Stimulated activated CD8-positive, alpha-beta memory T cell treated with anti-CD3 and anti-CD28 coated beads, Interleukin-4, amount 100 ng/mL, for 24 hours (primary cell): ENCODE measurements at places on chromosomes 4 and X.

GRCh38 chrX:131778269-131779218 lies 234.7 kb downstream of the OR13H1 start:
- DNase-seq, result peak; percentile 41

GRCh38 chr4:57462843-57463242 lies 352.7 kb upstream of the IGFBP7 start:
- no peak for DNase-seq

DNA sequence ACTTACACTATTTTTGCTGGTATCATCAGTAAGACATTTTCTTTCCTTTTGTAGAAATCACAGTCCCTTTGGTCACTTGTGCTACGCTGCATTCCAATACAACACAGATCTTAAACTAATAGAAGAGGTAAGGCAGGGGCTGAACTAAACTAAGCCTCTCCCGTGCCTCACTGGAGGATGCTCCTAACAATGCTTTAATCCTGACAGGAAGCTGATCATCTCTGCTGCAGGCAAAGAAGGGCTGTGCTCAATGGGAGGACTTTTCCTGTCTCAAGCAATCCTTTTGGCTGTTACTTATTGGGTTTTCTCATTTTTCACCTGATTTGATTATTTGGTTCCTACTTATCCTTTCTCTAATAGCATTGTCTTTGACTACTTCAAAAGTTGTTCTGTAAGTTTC lies 583.1 kb downstream of the INPP4B start:
- no peak for DNase-seq

DNA sequence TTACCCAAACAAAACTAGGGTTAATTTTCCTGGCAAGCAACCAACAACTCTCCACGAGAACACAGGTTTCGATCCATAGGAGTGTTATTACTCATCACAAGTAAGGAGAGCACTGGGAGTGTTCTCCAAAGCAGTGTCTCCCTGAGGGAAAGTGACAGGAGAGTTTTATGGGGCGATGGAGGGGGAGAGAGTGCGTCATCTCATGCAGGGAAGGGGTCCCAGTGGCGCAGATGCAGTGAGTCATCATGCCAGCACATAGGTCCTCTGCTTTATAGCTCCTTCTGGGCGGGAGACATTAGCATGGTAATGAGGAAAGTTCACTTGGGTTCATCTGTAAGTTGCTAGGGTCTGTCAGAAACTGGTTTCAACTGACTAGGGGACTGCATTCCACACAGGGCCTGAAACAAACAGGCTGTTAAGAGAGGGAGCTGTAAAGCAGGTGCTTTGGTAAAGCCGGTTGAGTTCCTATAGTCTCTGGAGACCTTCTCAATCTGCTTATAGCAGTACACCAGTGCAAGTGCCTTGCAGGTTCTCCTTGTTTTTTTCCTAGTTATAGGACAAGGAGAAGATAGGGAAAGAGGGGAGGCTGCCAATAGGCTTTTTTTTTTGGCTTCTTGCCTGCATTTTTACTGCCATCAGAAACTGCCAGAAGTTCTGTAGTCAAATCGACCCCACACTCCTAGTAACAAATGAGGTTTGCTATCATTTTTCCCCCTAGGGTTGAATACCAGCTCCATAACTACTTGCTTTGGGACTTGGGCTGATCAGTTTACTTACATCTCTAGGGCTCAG lies 12.8 kb upstream of the BOD1L1 start:
- no peak for DNase-seq

DNA sequence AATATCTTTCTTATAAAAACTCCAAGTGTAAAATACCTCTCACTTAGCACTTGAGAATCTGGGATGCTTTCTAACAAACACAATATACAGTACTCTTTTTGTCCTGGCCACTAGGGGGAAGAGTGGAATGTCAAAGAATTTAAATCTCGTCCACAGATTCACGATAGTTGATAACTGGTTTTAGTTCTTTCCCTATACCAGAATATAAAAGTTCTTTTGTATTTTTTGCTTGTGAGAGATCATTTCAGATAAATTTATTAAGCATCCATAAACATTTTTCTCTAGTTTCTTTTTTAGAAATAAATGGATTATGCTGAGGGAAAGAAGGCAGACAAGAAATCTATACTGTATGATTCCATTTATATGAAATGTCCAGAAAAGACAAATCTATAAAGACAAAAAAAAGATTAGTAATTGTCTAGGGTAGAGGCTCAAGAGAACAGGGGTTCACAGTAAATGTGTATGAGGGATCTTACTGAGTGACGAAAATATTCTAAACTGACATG lies 50.4 kb downstream of the MGARP start:
- no peak for DNase-seq

DNA sequence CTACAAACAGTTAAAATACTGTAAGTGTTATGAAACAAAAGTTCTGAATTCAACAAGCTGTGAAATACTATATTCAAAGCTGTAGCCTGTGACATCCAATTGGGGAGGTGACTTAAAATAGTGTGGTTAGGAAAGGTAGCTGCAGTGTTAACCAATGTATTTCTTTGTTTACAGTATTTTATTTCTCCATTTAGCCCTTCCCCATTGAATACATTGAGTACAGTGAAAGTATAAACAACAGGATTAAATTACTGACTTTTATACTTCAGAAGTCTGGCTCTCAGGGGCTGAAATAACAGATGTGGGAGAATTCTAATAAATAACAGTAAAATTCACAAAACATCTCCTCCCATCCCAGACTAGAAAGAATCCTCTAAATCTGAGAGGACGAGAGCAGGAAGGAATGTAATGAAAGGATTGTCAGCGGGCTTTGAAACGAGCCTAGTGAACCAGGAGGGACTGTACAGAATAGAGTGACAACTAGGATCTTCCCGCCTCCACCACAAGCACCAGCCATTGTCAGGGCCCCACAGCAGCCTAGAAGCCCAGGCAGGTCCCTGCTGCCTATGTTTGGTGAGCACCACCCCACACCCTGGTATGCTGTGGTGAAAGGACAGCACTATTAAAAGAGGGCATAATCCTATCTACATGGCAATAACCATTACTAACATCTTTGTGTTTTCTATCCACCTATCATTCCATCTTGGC lies 73.7 kb downstream of the SPCS3 start:
- DNase-seq, result no peak

- DNase-seq, result no peak
Measured at GRCh38 chr4:139955600-139955999, 198.4 kb downstream of the MAML3 start.
